ENCODE measurements at places on chromosomes 13 and 19.

- no peak for DNase-seq
Measured at GRCh38 chr13:91211510-91211909, 136.0 kb upstream of the MIR17HG start.

DNA sequence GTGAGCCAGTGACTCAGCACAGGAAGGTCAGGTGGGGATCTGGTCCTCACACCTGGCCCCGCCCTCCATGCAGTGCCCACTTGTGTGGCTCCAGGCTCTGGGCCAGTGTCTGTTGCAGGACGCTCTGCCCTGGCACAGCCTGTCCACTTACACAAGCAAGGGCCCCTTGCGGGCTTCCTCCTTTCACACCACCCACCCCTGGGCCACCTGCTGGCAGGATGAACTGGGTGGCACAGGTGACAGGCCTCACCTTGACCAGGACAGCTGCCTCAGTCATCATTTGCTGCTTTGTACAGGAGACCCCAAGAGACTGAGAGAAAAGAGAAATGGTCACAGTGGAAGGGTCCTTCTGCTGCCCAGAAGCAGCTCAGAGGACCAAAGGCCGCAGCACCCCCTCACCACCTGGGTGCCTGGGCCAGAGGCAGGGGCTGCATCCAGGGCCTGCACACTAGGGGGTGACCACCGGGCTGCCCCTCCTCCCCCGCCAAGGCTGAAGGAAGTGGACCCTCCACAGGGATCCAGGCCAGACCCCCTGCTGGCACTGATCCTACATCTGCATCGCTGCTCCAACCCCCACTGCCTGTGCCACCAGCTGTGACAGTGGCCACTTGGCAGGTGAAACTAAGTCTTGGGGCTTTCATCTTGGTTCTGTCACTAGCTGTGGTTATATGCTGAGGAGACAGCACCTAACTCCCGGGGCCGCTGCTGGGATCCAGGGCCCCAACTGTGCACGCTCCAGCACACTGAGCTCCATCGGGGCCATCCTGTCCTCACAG is 110.3 kb downstream of the TUBA3C start:
- no peak for DNase-seq

DNA sequence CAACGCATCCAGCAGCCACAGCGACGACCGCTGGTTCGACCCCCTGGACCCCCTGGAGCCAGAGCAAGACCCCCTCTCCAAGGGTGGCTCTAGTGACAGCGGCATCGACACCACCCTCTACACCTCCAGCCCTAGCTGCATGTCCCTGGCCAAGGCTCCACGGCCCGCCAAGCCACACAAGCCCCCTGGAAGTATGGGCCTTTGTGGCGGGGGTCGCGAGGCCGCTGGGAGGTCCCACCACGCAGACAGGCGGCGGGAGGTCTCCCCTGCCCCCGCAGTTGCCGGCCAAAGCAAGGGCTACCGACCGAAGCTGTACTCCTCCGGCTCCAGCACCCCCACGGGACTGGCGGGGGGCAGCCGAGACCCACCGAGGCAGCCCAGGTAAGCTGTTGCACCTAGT is 59.5 kb downstream of the DPF1 start:
- no peak for DNase-seq

DNA sequence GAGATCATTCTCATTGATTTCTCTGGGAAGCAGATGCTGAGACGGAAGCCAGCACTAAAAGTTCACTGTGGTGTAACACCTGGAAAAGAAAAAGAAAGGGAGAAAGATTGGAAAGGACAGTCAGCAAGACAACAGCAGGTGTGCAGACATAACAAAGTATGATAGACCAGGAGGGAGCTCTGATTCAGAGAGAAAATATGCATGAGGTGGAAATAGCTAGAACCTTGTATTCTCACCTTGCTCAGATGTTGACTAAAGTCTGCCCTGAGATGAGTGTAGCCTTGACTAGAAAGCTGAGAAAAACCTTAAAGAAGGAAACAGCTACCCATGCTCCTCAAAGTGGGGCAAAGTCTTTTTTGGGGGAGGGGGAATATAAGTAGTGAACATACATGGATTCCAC is 1711.8 kb downstream of the EFNB2 start:
- DNase-seq: no peak

GRCh38 chr19:42426643-42427042 is 545 bp downstream of the LIPE start:
- DNase-seq: no peak

DNA sequence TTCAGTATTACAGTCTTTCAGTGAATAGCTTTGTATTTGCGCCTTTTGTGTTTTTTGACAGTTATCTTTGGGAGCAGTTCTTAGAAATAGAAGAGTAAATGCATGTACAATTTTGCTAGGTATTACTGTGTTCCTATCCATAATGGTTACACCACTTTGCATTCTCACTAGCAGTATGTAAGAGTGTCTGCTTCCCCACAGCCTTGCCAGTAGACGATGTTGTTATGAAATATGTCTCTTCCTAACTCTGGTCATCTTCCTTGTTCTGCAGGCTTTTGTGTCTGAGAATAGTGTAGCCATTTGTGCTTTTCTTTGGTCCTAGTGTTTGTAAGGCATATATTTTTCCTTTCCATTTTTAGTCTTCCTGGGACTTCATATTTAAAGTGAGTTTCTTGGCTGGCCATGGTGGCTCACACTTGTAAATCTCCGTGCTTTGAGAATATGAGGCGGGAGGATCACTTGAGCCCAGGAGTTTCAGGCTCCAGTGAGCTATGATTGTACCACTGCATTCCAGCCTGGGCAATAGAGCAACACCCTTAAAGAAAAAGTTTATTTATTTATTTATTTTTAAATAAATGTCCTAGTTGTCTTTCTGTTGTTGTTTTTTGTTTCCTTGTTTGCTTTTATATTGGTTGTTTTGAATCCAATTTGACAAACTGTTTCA is 140.3 kb downstream of the PDS5B start:
- DNase-seq: no peak

- no peak for DNase-seq
Measured at GRCh38 chr19:34794066-34794960, 21.3 kb upstream of the ZNF599 start.

- DNase-seq: no peak
Measured at GRCh38 chr19:35754370-35755130, 2.3 kb downstream of the HSPB6 start.

DNA sequence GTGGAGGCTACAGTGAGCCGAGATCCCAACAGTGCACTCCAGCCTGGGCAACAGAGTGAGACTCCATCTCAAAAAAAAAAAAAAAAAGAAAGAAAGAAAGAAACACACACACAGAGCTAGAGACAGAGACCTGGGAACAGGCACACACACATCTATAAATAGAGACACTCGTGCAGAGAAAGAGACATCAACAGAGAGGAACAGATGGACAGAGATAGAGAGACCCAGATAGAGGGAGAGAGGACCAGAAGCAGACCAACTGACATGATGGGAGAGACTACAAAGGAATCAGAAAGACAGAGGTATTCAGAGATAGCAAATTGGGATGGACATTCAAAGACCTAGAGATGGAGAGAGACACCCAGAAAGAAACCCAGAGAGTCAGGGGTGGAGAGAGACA is 2.1 kb upstream of the CA11 start:
- no peak for DNase-seq

DNA sequence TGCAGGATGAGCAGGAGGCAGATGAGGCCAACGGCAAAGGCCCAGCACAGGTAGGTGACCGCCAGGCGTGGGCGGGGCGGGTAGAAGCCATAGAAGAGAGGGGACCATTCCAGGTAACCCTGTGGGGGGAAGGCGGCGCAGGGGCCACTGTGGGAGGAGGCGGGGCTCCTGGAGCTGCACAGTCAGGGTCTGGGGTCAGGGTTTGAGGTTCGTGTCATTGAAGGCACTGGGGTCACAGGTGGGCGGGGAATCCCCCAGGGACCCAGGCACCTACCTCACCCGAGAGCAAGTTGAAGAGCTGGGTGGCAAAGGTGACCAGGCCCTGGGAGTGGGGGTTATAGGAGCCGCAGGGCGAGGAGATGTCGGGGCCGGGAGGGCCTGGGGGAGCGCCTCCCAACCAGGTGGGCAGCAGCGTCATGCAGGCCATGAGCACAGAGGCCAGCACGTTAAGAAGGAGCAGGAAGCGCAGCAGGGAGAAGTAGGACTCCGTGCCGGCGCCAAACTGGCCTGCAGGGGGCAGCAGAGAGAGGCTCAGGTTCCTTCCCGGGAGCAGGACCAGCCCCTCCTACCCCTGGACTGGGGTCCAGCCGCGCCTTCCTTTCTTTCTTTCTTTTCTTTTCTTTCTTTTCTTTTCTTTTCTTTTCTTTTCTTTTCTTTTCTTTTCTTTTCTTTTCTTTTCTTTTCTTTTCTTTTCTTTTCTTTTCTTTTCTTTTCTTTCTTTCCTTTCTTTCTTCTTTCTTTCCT is 4.6 kb downstream of the TMC4 start:
- peak; percentile 93 for DNase-seq

- no peak for DNase-seq
Measured at GRCh38 chr13:98108341-98108740, 34.6 kb upstream of the FARP1 start.

- DNase-seq: no peak
Measured at GRCh38 chr19:38632476-38633213, 13.7 kb downstream of the EIF3K start.

- DNase-seq: no peak
Measured at GRCh38 chr13:24006520-24007248, 109.4 kb upstream of the C1QTNF9B start.

- no peak for DNase-seq
Measured at GRCh38 chr19:2048959-2049740, 1.9 kb downstream of the MKNK2 start.

GRCh38 chr19:40739030-40739839 is 11.0 kb downstream of the ACTMAP start:
- DNase-seq: no peak

DNA sequence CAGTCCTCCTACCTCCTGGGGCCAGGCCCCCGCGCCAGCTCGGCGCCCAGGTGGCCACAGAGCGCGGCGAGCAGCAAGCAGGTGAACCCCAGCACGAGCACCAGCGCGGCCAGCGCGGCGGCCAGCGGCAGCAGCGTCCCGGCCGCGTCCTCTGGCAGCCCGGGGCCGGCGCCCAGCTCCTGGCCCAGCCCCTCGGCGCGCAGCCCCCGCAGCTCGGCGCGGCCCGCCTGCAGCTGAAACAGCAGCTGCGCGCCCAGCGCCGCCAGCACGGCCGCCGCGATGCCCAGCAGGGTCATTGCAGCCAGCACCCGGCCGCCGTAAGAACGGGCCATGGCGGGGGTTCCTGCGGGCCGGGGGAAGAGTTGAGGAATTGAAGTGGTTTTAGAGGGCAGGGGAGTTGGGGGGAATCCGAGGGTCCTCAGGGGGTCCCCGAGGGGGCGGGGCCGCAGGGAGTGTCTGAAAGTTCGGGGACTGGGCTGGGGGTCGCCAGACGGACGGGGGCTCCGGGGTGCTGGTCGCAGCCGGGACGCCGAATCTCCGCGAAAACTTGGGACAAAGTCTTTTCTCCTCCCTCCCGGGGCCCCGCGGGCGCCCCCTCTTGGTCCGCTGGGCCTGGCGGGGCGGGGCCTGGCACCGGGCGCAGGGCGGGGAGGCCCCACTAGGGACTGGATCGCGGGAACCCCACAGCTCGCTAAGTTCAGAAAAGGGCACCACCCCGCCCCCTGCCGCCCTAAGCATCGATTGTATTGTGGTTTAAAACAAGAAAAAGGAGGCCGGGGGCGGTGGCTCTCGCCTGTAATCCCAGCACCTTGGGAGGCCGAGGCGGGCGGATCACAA is at the start of gene TMEM221:
Gene TMEM221 (minus strand): TSS at position 538 of the 837 bp plus-strand sequence. CDS start 206 bp downstream, at position 332.
- DNase-seq: no peak

DNA sequence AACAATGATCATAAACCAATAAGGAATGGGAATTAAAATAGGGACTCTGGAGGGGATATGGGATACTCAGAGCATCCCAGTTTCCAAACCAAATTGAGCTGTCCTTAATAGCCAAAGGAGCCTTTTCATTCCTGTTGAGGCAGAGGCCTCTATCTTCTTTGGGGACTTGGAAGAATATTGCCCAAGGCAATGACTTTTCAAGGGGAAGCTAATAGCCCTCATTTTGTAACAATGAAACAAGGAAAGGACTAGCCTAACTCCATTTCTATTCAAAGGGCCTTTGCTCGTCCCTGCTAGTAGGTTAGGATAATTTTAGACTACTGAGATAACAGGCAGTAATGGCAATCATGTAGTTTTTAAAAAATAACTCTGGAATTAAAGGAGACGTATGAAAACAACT is 789.8 kb upstream of the SLITRK5 start:
- DNase-seq: no peak

- no peak for DNase-seq
Measured at GRCh38 chr13:73684286-73684685, 449.9 kb downstream of the KLF12 start.

GRCh38 chr19:39847525-39847924 is 1.3 kb upstream of the FBL start:
- DNase-seq: no peak

GRCh38 chr13:52085421-52085820 is 43.5 kb downstream of the NEK5 start:
- no peak for DNase-seq

- DNase-seq: no peak
Measured at GRCh38 chr19:45781214-45782161, 802 bp downstream of the DMPK start.

DNA sequence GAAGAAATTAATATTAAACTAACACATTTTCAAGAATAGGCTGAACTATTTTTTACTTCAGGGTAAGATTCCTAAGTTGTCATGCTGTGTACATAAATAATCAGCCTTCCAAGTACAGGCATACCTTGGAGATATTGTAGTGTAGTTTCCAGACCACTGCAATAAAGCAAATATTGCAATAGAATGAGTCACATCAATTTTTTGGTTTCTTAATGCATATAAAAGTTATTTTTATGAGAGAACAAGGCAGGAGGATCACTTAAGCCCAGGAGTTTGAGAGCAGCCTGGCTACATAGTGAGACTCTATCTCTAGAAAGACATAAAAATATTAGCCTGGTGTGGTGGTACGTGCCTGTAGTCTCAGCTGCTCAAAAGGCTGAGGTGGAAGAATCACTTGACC is 511.5 kb downstream of the UQCRFS1 start:
- DNase-seq: no peak

DNA sequence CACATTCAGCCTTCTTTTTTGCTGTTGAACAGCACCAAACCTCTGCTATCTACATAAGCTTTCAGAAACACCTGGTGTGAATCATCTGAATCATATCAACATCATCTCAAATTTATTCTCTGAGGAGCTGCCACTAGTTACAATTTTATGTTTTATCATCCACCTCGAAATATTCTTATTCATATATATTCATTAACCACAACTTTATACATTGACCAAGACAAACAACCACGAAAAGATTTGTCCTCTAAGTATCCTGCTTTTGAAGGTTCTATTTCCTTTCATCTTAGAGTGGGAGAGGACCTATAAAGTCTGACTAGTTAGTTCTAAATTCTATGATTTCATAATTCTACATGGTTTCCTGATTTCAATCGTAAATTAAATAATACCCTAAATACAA is 18.9 kb downstream of the ESD start:
- no peak for DNase-seq

DNA sequence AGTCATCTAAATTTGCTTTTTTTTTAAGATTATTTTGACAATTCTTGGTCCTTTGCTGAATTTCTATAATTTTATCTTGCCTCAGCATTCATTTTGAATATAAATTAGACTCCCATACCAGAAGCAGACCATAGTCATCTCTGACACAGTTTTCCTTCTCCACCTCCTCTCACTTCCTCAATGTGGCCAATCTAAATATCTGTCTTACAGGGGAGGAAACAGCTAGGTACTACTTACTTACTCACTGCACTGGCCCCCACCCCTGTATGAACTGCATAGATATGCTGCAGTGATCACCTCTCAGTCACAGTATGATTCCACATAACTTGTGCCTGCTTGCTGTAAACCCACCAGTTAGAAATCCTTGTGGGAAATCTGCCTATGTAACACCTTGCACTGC is 665.6 kb downstream of the FGF9 start:
- DNase-seq: no peak
